ENCODE measurements at places on chromosomes 1 and 21. TPM values are rescaled to one million over a fixed set of nuclear protein-coding genes. Genes with fewer than 3 reads are reported as not detected.

ZMYND12 gene
- total RNA-seq = 0.32 TPM

CCDC185 gene
- not detected for total RNA-seq

CFHR3 gene
- total RNA-seq = not detected

LRRC71 gene
- 0.19 TPM for total RNA-seq

TSPAN1 gene
- total RNA-seq = 0.49 TPM

PKLR gene
- not detected for total RNA-seq

AADACL4 gene
- not detected for total RNA-seq

SETSIP gene
- total RNA-seq = 0.16 TPM

ZYG11A gene
- total RNA-seq = 0.16 TPM

Measured in bladder microvascular endothelial cell (primary cell).